AG04450 (cell line): ENCODE measurements at places on chromosomes 12 and 14.

GRCh38 chr12:40223646-40224045 lies 1.2 kb upstream of the LRRK2 start:
- no peak for DNase-seq

- no peak for DNase-seq
Observed at GRCh38 chr14:57928732-57929131, 62.8 kb upstream of the SLC35F4 start.

DNA sequence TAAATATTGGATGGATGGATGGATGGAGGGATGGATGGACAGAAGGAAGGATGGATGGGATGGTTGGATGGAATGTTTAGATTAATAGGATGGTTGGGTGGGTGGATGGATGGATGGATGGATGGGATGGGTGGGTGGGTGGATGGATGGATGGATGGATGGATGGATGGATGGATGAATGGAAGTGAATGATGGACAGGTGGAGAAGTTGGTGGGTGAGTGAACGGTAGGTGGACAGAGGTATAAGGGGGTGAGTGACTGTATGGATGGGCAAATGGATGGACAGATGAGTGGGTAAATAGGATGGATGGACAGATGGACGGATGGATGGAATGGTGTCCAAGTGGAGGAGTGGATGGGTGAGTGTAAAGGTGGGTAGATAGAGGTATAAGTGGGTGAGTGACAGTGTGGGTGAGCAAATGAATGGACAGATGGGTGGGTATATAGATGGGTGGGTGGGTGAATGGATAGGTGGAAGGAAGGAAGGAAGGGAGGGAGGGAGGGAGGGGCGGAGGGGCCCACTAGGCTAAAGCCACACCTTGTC lies 41.9 kb downstream of the HRK start:
- DNase-seq, result no peak

DNA sequence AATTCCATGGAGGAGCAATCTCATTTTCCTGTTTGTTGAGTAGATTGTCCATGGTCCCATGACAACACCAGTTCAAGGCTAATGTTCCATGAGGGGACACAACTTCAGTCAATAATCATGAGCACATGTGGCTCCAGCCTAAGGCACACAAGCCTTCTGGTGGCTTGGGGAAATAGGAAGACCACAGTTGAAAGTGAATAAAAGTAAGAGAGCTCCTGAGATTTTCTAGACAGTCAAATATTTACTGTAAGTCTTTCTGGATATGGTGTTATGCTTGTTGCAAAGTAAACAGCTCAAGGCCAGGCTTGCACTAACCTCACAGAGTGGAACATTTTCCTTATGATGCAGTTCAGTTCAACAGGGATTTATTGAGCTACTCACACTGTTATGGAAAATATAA lies 206.9 kb upstream of the SLC38A2 start:
- no peak for DNase-seq

- no peak for DNase-seq
Observed at GRCh38 chr12:75587340-75588106, 76.1 kb upstream of the KRR1 start.

DNA sequence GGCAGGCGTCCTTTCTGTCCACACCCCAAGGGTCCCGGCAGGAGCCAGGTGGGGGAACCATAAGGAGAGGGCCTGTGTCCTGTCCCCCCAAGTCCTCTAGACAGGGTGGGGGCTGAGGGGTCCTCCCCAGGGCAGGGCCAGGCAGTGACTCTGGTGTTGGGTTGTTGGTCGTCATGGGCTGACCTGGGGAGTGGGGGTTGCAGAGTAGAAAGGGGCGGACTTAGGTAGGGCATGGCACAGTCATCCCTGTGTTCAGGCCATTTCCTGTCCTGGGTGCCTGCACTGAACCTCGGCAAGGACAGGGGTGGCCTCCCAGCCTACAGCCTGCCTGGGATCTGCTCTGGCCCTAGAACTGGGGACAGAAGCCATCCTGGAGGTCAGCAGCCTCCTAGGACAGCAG lies 356.2 kb downstream of the TMEM121 start:
- no peak for DNase-seq

DNA sequence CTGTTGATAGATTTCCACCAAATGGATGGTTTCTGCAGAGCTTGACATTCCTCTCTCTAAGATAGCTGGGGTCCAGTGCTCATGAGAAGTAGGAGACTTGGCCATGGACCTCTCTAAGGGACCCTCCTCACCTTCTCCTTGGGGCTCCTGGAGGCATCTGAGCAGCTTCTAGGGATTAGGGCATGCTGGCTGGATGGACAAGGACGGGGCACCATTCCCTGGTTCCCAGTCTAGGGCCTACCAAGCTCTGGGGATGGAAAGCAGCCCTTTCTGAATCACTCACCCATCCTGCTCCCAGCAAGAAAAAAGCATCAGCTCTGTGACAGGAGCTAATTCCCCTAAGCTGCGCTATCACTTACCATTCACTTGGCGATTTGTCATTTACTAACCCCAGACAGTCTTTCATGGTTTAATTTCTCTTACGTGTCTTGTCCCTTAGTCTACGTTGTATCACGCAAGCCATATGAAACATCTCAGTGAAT lies 39.5 kb downstream of the VWF start:
- no peak for DNase-seq

GRCh38 chr12:238116-238515 lies 24.2 kb upstream of the SLC6A12 start:
- no peak for DNase-seq

GRCh38 chr12:13973996-13974395 lies 7.4 kb downstream of the GRIN2B start:
- DNase-seq, result no peak

GRCh38 chr12:120554678-120555077 lies 20.5 kb downstream of the RNF10 start:
- no peak for DNase-seq

DNA sequence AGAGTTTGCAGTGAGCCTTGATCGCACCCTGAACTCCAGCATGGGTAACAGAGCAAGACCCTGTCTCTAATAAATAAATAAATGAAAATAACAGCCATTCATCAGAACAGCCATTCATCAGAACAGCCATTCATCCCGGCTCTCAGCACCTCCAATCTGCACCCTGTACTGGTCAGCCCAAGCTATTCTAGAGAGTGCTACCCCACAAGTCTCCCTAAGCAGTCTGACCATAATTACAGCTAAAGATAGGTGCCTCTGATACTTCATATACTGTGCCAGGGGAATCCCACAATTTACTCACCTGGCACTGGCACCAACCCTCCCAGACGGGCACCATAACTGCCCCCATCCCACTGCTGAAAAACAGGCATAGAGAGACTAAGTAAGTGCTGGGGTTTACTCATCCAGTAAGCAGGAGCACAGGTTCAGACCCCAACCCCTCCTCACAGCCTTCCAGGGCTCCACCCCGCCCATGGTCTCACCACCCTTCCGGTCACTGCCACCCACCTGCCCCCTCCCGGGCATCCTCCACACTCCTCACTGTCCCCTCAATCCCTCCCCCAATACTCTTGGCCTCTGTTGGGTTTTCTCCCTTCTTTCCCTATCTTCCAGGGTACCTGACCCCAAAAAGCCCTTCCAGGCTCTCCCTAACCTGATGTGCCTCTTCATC lies 15.2 kb upstream of the EIF5 start:
- no peak for DNase-seq

- DNase-seq, result no peak
Observed at GRCh38 chr12:99746538-99746937, 99.0 kb downstream of the GARIN6 start.

DNA sequence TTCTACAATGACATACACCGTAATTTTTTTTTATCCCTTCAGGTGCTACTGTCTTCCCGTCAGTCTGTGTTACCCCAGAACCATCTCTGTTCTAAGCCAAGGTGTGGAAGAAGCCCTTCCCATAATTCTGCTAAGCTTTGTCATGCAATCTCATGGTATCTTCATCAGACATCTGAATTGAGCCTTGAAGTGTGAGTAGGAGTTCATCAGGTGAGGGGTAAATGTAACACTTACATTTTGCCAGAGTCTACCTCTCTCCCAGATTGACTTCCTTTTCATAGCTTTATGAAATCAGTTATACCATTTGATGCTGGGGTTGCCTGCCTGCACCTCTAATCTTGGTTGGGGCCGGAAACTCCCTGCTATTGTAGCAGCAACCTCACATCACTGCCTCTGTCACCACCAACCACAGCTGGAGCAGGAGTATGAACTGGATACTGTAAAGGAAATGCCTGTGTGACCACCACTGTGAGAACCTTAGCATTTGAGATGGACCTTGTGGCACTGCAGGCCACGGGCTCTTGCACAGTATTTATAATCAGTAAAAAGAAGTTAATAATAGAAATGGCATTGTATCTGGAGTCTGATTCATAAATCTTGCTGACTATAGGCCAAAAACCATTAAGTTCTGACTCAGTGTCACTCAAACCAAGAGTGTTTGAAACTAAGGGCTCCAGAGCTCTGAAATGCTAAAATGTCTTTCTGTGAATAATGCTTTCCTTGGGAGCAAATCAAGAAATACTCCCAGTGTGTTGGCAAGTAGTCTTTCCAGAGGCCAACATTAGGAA lies 58.7 kb upstream of the STK38L start:
- DNase-seq, result no peak

GRCh38 chr12:19215115-19215514 lies 85.6 kb downstream of the PLEKHA5 start:
- DNase-seq, result no peak

- peak; percentile 82 for DNase-seq
Observed at GRCh38 chr14:34711169-34711568, 3.2 kb downstream of the CFL2 start.

GRCh38 chr14:104240434-104241157 lies 102.2 kb downstream of the KIF26A start:
- DNase-seq, result no peak

- no peak for DNase-seq
Observed at GRCh38 chr12:57741844-57742738, 2.7 kb upstream of the TSPAN31 start.

GRCh38 chr14:94143711-94144110 lies 14.3 kb upstream of the IFI27L2 start:
- no peak for DNase-seq

- no peak for DNase-seq
Observed at GRCh38 chr12:127548123-127548553, 718.8 kb upstream of the TMEM132C start.

DNA sequence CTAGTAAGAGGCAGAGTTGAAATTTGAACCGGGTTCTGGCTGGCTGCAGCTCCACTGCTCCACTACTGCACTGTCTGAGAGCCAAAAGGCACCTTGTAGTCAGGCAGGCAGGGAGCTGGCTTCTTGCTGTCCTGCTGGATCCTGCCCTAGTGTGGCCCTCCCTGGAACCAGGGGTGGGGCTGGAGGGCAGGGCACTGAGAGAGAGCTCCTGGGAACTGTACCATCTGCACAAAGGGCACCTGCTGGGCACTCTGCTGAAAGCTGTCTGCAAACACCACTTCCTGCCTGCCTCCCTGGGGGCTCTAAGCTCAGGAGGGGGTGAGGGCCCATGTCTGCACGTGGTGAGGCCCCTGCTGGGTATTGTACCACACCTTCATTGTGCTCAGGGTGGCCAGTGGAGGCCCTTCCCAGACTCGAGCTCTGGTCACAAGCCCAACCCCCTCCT lies 19.0 kb upstream of the TCL1B start:
- DNase-seq, result no peak

DNA sequence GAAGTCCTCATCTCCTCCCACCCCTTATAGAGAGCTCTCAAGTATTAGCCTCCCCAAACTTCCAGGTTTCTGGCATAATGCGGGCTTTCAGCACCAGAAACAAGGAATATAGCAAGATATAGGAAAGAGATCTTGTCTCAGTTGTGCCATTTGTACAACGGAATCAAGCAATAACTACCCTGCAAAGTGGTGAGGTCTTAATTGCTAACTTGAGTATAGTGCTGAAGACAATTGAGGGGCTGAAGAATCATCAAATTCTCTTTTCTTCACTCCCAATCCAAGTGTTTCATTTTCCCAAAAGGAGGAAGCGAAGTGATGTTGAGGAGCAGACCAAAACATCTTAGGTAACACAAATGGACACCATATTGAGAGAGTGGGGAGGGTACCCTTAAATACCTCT lies 26.8 kb upstream of the ANP32D start:
- no peak for DNase-seq

DNA sequence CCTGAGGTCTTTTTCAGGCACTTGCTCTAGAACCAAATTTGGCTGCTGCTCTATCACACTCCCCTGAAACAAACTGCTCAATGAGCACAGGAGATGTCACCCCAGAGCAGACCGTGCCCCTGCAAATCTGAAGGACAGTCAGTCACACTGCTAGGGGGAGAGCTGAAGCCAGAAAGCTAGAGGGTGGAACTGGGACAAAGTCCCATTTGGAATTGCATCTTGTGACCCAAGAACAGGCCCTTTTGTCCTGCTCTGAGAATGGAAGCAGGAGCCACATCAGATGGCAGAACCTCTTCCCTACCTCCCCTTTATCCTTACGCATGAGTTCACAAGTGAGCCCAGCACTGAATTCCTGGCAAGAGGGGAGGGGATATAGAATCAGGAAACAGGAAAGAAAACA lies 64.7 kb downstream of the MAP3K9 start:
- DNase-seq, result no peak

DNA sequence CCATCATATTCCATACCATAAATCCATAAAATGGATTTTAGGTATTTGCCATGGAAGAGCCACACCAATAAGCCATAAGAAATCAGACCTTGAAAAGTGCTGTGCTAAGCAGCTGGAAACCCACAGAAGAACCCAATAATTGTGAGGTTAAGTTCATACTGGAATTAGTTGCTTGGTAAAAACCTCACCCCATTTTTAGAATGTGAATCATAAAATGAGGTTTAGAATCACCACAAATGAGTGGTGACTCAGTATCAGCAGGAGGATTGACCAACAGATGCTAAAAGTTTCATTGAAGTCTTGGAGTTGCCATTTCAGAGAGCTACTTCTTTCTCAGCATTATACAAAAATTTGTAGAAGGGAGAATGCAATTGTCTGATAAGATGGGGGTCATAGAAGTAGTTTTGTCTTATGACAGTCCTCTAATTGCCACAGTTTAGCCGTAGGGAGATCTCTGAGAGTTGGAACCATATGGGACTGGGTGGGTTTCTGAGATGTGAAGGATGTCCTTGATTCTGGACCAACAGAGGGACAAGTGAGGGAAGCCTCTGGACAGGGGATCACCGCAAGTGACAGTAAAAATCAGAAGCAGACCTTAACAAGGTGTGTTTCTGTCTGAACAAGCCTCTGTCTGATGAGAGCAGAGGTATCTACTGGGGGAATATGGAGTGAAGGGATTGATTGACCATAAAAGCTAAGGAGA lies 1.4 kb upstream of the STON2 start:
- peak; percentile 6 for DNase-seq

GRCh38 chr12:53601296-53601847 lies 24.8 kb downstream of the ATF7 start:
- no peak for DNase-seq

DNA sequence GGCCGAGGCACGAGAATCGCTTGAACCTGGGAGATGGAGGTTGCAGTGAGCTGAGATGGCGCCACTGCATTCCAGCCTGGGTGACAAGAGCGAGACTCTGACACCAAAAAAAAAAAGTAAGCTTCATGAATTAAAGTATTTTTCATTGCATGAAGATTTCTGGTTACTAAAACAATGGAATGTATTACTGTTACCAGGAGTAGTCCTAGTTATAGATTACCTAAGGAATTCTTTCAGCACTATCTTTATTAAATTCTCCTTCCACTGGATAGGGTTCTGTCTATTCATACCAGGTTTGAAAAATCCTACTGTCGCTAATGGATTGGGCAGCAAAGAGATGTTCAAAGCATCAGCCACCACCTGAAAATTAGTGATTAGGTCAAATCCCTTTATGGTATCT lies 12.4 kb downstream of the ETFRF1 start:
- no peak for DNase-seq
